Posterior cingulate gyrus (tissue), 11 donors: ENCODE measurements at places on chromosomes 5 and 9.
A peak's percentile ranks its signal among the peaks of the same experiment; 100 is the strongest.

GRCh38 chr5:50445296-50445949, 4.3 kb upstream of the EMB start:
- no peak for DNase-seq

DNA sequence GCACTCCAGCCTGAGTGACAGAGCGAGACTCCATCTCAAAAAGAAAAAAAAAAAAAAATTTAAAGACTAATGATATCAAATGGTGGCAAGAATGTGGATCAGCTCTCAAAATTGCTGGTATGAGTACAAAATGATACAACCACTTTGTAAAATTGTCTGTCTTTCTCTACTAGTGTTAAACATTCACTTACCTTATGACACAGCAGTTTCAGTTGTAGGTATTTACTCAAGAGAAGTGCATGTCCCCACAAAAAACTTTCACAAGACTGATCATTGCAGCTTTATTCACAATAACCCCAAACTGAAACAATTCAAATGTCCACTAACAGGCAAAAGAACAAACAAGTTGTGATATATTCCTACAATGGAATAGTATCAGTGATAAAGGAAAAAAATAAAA, 14.7 kb upstream of the CETN3 start:
- DNase-seq = no peak

DNA sequence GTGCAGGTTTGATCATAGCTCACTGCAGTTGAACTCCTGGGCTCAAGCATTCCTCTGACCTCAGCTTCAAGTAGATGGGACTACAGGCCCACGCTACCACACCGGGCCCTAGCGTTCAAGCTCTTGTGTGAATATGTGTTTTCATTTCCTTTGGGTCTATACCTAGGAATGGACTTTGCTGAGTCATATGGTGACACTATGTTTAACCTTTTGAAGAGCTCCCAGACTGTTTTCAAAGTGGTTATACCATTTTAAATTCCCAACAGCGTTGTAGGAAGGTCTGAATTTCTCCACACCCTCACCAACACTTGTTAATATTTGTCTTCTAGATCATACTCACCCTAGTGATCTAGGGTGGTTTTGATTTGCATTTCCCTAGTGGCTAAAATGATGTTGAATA, 33.5 kb downstream of the FAF2 start:
- DNase-seq = no peak

- no peak for DNase-seq
These were observed 138.9 kb upstream of the PHYKPL start for GRCh38 chr5:178371362-178372111.

GRCh38 chr5:112329419-112330090, 89.5 kb downstream of the EPB41L4A start:
- no peak for DNase-seq

GRCh38 chr9:106872641-106873040, 9.7 kb downstream of the ZNF462 start:
- no peak for DNase-seq

DNA sequence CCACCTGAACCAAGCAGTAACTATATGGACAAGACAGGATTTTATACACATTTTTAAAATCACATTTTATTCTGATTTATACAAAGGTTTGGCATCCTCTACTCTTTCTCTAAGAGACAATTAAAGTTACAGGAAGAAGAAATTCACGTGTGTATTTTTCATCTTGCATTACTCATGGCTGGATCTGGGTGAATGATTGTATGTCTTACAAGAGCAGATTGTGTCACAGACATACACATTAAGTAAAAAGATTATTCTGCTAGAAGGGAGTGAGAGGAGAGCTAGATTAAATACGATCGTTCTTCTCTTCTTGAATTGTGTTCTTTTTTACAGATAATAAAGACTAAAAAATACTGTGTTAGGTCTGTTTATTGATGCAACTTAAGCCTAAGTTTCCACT, 20.8 kb upstream of the CEP120 start:
- DNase-seq = no peak

DNA sequence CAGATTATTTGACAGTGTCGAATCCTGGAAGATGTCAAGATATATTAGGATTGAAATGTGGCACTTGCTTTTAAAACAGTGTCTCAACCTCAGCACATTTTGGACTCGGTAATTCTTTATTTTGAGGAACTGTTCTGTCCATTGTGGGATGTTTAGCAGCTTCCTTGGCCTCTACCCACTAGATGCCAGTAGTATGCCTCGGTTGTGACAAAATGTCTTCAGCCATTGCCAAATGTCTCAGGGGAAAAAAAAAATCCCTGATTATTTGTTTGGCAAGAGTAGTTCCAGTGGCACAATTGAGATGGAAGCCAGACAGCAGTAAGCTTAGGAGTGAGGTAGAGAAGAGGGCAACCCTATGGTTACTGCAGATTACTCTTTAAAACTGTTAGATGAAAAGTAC, 694.5 kb upstream of the RIOK2 start:
- no peak for DNase-seq

GRCh38 chr5:160616712-160617497, 195.2 kb downstream of the PTTG1 start:
- no peak for DNase-seq

DNA sequence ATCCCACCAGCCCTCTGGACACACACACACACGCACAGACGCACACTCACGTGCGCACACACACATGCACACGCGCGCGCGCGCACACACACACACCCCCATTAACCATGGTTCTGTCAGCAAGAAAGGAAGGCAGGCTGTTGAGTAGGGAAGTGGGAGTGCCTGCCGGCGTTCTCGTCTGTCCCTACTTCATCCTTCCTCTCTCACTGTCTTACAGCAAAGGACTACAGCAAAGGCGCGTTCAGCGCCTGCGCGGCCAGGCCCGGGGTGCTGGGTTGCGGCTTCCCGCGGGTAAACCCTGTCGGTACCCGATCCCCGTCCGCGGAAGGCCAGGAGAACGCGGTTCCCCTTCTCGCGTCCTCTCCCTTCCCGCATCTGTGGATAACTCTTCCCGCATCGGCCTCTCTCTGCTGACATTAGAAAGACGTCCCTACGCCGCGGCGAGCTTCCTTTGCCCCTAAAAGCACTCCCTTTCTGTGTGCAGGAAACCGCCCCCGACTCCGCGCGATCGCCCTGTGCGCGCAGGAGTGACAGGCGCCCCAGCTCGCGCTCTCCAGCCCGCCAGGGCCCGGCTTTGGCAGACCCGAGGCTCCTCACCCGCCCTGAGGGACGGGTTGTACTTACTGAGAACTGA, 219.2 kb downstream of the AGTPBP1 start:
- peak; percentile 56 for DNase-seq

DNA sequence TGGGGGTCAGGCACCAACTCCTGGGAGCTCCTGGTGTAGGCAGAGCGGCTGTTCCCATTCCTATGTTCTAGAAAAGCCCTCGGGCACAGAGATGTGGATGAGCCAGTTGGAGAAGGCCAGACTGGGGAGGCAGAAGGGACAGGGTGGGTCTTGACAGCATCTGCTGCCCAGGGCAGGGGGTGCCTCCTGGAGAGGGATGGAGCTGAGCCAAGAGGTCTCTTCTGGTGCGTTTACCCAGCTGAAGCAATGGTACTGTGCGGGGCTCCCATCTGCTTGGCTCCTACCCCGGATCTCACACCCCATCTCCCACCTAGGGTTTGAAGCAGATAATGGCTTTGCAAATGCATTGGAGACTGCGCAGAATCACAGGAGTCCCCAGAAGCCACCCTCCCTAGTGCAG, 41.3 kb downstream of the SHB start:
- no peak for DNase-seq

GRCh38 chr5:119470851-119471451, 18.7 kb downstream of the HSD17B4 start:
- peak; percentile 49 for DNase-seq

DNA sequence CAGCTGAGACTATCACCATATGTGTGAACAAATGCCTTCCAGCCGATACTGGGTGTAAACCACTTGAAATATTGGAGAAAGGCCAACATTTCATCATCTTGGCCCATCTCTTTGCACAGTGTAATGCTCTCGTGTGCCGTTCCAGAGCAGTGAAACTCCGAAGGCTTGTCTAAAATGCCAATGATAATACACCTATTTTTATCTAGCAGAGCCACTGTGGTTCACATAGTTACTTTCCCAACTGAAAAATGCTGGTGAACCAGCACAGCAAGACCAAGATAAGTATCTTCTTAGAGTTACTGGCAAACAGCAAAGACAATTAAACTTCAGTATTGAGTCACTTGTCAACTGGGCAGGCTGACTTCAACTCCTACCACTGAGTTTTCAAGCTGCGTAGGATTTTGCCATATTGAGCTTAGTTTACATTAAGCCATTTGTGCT, 379.9 kb upstream of the ACTBL2 start:
- no peak for DNase-seq

DNA sequence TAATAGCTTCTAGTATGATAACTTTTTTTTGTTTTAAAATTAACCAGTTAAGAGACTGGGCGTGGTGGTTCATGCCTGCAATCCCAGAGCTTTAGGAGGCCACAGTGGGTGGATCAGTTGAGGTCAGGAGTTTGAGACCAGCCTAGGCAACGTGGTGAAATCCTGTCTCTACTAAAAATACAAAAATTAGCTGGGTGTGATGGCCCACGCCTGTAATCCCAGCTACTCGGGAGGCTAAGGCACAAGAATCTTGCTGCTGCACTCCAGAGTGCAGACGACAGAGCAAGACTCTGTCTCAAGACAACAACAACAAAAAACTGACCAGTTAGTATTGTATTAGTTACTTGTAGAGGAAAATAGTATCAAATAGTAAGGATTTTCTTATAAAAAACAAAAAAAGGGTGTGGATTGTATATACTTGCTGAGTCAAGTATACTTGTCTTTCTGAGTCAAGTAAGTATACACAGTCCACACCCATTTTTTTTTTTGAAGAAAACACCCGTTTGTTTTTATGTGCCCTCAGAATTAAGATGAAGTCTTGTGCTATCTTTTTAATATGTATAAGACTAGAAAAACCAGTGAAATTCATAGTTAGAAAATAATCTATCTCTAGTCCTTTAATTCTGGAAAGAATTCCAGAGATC, 25.3 kb downstream of the UBAP1 start:
- DNase-seq = no peak

DNA sequence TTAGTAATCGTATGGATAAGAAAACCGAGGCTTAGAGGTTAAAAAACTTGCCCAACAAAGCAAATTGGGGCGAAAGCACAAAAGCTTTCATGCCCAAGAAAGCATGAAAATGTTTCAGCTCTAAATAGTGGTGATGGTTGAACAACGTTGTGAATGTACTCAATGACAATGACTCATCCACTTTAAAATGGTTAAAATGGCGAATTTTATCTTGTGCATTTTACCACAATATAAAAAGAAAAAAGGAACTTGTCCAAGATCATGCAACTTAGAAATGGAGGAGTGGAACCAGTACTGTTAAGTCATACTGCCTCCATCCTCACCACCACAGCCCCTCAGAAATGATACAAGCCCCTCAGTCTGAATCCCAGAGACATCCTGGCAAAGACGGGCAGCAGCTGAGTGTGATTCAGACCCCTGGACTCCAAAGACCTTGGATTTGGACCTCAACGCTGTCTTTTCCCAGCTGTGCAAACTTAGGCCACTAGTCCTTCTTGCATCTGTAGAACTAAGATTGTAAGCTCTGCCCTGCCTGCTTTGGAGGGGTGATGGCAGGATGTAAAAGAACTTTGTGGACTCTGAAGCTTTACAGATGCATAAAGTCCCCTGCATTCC, 158.4 kb downstream of the GABBR2 start:
- no peak for DNase-seq

- DNase-seq = no peak
These were observed 52.3 kb downstream of the ZNF622 start for GRCh38 chr5:16413166-16413860.

- DNase-seq = no peak
These were observed 20.5 kb upstream of the GPX3 start for GRCh38 chr5:150999704-151000442.

DNA sequence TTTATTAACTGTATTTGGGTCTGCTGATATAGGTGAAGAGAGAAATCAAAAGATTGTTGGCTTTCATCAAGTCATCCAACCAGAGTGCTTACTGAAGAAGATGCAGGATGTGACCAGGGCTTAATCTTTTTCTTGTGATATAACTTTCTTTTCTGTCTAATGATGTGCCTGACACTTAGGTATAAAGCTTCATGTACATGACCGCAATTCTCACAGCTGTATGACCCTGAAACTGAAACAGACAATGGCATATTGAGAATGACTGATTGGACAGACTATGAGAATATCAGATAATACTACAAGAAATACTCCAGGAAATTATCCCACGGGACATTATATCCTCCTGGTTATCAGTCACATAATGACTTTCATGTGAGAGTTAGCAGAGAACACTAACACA, 32.5 kb upstream of the FAM174A start:
- no peak for DNase-seq

GRCh38 chr9:137750007-137750406, 127.6 kb upstream of the CACNA1B start:
- no peak for DNase-seq

DNA sequence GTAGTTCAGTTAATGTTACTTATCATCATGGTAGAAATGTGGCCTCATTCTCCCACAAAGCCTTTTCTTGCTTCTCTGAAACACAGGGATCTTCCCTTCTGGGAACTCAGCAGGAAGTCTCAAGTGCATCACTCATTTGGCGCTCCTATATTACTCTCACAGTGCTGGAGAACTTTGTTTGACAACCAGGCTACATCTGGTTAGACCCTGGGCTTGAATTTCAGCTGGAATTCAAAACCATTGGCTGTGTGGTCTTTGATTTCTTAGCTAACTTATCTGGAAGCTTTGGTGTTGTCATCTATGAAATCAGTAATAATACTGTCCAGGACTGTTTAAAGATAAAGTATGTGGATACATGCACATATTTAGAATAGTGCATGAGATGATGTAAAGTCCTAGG, 1777.1 kb downstream of the MAT2B start:
- DNase-seq = no peak

GRCh38 chr9:94649100-94649819, 9.9 kb upstream of the FBP1 start:
- DNase-seq = no peak

GRCh38 chr5:139847790-139848507, 52.3 kb downstream of the PSD2 start:
- DNase-seq = peak; percentile 69

DNA sequence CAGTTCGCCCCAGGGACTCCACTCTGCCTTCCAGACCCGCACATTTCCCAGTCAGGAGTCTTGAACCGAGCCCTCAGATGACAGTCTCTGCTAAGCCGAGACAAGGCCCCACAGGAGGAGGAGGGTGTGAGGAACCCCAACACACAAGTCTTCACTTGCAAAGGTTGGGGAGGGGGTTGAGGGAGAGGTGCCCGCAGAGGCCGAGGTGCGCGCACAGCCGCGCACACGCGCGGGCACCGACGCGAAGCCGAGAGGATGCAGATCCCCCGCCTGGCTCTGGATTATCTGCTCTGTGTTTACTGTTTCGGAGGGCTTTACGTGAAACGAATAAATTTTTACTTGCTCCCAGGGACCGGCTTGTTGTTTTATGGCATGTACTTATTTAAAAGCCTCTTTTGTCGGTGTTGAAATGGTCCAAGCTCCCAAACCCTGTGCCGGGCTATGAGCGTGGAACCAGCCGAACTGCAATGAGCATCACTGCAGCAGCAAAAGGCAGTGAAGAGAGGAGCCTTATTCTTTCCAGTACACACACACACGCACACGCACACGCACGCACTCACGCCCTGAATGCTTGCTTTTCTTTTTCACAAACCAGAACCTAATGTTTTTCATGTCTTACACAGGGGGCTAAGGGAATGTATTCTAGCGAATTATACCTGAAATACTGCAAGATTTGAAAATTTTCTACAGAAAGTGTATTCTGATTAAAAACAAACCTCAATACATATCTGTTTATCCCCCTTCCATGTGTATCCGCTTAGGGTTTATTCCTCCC, 297.7 kb downstream of the PARP8 start:
- no peak for DNase-seq
